Activated CD4-positive, alpha-beta T cell treated with anti-CD3 and anti-CD28 coated beads, Interleukin-2, amount 10 ng/mL, durations not matched to agents 7 days and 5 days (primary cell): ENCODE measurements at places on chromosomes 3 and 15. TPM values are rescaled to one million over a fixed set of nuclear protein-coding genes. Genes with fewer than 3 reads are reported as not detected.

The KIF7 gene
- total RNA-seq: 0.65 TPM

The CCR8 gene
- 1.9 TPM for total RNA-seq

The FEZF2 gene
- not detected for total RNA-seq

The CX3CR1 gene
- 1.5 TPM for total RNA-seq

The ZKSCAN7 gene
- total RNA-seq: 0.50 TPM

The CCDC12 gene
- 48.7 TPM for total RNA-seq

The ZNF619 gene
- total RNA-seq: 9.5 TPM

The GOLGA8H gene
- total RNA-seq: not detected

The CHST2 gene
- total RNA-seq: 1.7 TPM

The MCF2L2 gene
- total RNA-seq: 5.4 TPM

The NOX5 gene
- not detected for total RNA-seq

The EFCC1 gene
- total RNA-seq: 0.07 TPM

GRCh38 chr3:194198938-194199337 lies 63.0 kb downstream of the HES1 start:
- DNase-seq: no peak

- DNase-seq: no peak
These were observed 412.7 kb downstream of the OCA2 start for GRCh38 chr15:27686369-27686768.

- no peak for DNase-seq
These were observed 550.0 kb upstream of the ALCAM start for GRCh38 chr3:104816716-104817115.

DNA sequence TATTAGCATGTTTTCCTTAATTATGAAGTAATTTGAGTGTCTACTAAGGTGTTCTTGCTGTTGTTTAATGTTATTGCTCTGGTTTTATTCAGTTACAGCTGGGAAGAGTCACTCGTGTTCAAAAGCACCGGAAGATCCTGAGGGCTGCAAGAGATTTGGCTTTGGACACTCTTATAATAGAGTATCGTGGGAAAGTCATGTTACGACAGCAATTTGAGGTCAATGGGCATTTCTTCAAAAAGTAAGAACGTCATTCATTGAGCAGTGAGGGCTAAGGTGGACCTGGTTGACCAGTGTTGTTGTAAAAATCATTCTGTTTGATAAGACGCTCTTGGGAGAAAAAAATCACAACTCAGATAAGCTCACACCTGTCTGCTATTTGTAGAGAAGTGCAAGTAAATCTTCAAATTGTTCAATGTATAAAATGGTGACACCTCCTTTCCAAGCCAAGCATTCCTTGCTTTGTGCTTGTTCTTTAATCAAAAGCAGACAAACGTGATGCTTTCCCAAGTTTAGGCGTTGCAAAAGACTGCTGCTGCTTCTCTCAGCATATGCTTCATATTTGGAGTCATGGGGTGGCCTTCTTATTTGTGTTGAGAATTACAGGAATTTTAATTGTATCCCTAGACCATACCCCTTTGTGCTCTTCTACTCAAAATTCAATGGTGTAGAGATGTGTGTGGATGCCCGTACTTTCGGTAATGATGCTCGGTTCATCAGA lies 44.2 kb downstream of the SETD5 start:
- DNase-seq: no peak

GRCh38 chr15:64286473-64286872 lies 69.5 kb downstream of the CSNK1G1 start:
- no peak for DNase-seq

DNA sequence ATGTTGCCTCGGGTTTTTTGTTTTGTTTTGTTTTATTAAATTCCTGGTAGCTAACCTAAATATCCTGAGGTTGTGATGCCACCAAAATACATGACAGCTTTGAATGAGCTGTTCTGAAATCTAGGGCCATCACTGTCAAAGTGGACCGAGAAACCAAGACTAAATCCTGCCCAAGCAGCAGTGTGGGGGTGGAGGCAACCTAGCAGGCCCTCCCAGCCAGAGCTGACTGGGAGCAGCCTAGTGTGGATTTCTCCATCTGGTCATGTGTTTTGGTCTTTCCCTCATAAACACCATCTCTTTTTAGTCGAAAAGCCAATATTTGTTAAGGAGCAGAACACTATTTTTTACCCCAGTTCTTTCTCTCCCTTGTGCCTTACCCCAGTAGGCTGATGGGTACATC lies 52.2 kb downstream of the LARS2 start:
- no peak for DNase-seq

GRCh38 chr15:56199038-56199437 lies 44.6 kb downstream of the RFX7 start:
- DNase-seq: no peak

GRCh38 chr3:115436767-115437301 lies 186.5 kb upstream of the GAP43 start:
- no peak for DNase-seq

- no peak for DNase-seq
These were observed 32.6 kb upstream of the GABRB3 start for GRCh38 chr15:26805470-26805869.

- DNase-seq: no peak
These were observed 50.7 kb upstream of the RAD18 start for GRCh38 chr3:9013782-9014563.

DNA sequence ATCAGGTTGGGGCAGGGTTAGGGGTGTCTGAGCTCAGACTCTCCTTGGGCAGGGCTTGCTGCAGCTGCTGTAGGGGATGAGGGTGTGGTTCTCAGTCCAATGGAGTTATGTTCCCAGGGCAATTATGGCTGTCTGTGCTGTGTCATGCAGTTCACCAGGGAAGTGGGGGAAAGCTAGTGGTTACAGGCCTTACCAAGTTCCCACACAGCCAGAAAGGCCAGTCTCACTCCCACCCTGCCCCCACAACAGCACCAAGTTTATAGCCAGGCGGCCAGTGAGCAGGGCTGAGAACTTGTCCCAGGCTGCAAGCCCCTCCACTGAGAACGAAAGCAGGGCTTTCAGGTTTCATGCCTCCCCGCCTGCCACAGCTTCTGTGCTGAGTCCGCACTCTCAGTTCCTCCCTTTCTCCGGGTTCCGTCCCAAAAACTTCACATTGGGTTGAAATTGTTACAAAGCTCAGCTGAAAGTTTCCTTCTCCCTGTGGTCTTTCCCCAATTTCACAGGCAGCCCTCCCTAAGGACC lies 19.6 kb upstream of the CPOX start:
- DNase-seq: no peak

- no peak for DNase-seq
These were observed 206.3 kb upstream of the CHRNA7 start for GRCh38 chr15:31824024-31824423.

- DNase-seq: no peak
These were observed 346.6 kb downstream of the ZBTB20 start for GRCh38 chr3:114800272-114801031.

DNA sequence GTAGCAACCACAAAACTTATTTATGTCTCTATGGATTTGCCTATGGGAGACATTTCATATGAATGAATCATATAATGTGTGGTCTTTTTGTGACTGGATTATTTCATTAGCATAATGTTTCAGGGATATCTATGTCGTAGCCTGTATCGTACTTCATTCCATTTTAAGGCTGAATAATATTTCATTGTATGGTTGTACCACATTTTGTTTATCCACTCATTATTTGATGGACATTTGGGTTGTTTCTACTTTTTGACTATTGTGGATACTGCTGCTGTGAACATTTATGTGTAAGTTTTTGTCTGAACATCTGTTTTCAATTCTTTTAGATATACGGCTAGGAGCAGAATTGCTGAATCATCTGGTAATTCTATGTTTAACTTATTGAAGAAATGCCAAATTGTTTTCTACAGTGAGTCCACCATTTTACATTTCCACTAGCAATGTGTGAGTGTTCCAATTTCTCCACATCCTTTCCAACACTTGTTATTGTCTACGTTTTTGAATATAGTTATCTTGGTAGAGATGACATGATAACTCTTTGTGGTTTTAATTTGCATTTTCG lies 134.4 kb upstream of the DAZL start:
- DNase-seq: no peak

DNA sequence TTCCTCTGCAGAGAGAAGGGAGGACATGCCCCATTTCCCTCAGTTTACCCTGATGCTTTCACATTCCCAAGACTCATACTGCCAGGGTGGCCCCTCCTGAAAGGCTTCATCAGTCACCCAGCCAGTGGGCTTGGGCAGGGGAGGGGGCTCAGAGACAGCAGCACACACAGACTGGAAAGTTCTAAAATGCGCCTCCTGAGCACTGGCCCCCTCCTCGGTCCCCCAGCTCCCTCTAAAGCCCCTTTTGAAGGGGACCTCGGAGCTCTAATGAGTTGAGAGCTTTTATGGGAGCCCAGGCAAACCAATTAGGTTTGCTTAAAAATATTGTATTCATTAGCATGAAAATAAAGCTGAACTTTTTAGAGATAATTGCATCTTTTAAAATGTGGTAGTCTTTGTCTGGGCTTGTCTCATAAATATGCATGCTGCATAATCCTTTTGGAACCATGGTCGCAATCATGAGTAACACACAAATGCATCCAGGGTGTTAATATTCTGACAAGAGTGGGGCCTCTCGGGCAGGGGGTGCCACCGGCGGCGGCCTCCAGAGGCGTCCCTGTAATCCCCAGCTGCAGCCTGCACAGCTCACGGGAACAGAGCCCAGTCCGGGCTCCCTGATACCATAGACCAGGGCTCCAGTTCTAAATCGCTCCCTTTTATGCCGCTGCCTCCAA lies 78.5 kb downstream of the RPLP1 start:
- DNase-seq: no peak

DNA sequence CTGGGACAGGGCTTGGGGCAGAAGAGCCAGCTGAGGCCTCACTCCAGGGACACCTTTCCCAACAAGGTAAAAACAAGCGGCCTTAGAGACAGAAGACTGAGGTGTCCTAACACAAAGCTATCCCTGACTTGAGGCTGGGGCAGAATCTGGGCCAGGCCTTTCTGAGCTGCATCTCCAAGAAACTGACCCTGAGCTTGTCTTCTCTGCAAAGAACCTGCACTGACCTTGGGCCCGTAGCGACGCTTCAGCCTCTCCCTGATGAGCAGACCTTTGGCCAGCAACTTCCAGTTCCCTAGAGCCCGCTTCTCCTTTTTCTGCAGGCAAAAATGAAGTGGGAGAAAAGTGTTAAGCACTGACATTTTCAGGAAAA lies 22.2 kb downstream of the TMEM43 start:
- DNase-seq: no peak

DNA sequence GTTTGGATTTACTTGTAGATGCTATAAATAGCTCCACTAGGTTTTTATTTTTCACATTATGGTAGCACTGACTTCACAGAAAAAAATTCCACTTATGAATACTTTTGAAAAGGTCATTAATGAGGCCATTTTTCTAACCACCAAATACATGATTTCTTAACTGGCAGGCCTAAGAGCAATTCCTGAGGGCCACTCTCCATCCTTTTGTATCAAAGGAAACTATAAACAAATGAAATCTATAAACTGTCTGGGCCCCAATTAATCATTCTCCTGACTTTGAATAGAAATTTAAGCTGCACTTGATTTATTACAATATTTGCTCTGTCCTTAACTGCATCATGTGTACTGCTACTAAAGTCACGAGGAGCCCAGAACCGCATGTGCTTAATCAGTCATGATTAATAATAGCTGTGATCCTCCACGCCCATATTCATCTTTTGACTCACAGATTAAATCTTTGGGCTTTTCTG lies 25.1 kb upstream of the MTMR10 start:
- no peak for DNase-seq

- DNase-seq: no peak
These were observed 50.7 kb downstream of the LMCD1 start for GRCh38 chr3:8552223-8552762.

DNA sequence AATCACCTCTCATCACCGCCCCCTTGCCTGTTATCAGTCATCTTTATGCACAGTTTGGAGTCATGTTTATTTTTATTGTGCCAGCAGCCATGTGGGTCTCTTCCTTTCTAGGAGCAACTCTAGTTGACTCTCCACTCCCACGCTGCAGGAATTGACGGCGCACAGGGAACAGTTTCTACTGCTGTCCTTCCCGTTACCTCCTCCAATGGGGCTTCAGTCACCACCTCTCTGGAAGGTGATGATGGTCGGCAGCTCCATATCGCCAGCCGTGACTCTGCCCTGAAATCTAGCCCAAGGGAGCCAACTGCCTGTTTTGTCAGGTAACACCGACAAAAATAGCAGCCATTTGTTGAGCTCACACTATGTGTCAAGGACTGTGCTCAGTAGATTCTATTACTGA lies 35.6 kb upstream of the FAM107A start:
- DNase-seq: no peak

DNA sequence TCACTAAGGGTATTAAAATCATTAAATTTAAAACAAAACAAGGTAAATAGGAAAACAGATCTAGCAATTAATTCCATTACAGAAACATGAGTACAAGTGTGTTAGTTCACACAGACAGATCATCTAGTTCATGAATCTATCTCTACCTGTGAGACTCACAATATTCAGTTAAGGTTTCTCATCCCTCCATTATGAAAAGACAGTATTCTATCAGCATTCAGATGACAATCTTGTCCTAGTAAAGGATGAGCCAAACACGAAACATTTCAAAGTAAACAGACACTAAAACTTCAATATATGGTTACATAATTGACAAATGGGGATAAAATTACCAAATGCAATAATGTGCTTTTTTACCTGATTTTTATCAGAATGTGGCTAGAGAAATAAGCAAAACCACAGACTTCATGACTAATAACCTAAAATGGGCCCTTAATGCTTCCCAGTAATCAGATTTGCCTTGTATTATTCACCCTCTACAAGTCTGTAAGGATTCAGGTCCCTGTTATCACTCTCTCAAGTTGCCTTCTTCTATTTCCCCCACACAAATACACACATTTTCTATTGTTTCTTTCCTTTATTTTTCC lies 126.8 kb downstream of the DLG1 start:
- no peak for DNase-seq

DNA sequence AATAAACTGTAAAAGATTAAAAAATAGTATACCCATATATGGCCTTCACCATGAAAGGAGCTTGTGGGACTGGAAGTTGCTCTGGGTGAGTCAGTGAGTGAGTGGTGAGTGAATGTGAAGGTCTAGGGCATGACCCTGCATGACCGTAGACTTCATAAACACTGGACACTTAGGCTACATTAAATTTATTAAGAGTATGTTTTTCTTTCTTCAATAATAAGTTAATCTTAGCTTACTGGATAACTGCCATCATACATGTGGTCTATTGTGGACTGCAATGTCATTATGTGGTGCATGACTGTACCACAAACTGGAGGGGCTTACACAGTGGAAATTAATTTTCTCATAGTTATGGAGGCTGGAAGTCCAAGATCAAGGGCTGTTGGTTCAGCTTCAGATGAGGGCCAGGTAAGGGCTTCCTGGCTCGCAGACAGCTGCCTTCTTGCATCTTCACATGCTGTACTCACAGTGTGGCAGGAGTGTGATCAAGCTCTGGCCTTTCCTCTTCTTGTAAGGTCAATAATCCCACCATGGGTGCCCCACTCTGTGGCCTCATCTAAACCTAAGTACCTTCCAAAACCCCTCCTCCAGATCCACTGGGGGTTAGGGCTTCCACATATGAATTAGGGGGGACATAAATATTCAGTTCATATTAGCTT lies 40.8 kb upstream of the PRR23E start:
- no peak for DNase-seq
